ENCODE measurements at places on chromosomes 2 and 18. TPM values are rescaled to one million over a fixed set of nuclear protein-coding genes. Genes with fewer than 3 reads are reported as not detected.

GDF7 gene
- total RNA-seq, result not detected

KIF5C gene
- total RNA-seq, result 23.9 TPM

DPP10 gene
- not detected for total RNA-seq

HRH4 gene
- 0.10 TPM for total RNA-seq

- DNase-seq, result no peak
Observed at GRCh38 chr18:26429535-26430226, 118.7 kb downstream of the KCTD1 start.

GRCh38 chr18:55550471-55550870 is 37.5 kb downstream of the TCF4 start:
- DNase-seq, result no peak

GRCh38 chr2:46120792-46121555 is 176.2 kb upstream of the EPAS1 start:
- no peak for DNase-seq

DNA sequence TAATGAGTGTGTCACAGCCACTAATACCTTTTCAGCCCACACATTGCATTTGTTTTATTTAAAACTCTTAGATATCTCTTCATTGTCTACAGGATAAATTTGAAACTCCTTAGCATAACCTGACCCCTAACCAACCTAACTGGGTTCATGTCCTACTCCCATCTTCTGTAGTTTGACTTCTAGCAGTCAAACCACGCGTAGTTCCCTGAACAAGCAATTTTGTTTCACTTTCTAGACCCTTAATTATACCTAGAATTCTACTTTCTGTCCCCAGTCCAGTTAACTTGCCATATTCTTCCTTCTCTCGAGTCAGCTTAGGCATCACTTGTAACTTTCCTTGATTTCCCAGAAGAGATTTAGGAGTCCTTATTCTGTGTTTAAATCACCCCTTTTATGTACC is 55.1 kb downstream of the RBBP8 start:
- DNase-seq, result no peak

Measured in activated T-cell treated with anti-CD3 and anti-CD28 coated beads, Interleukin-2, amount 50 U/mL, for 72 hours (primary cell).